ENCODE measurements at places on chromosomes 12 and 14.

GRCh38 chr12:55499810-55500252 lies 7.7 kb downstream of the OR6C68 start:
- no peak for DNase-seq

DNA sequence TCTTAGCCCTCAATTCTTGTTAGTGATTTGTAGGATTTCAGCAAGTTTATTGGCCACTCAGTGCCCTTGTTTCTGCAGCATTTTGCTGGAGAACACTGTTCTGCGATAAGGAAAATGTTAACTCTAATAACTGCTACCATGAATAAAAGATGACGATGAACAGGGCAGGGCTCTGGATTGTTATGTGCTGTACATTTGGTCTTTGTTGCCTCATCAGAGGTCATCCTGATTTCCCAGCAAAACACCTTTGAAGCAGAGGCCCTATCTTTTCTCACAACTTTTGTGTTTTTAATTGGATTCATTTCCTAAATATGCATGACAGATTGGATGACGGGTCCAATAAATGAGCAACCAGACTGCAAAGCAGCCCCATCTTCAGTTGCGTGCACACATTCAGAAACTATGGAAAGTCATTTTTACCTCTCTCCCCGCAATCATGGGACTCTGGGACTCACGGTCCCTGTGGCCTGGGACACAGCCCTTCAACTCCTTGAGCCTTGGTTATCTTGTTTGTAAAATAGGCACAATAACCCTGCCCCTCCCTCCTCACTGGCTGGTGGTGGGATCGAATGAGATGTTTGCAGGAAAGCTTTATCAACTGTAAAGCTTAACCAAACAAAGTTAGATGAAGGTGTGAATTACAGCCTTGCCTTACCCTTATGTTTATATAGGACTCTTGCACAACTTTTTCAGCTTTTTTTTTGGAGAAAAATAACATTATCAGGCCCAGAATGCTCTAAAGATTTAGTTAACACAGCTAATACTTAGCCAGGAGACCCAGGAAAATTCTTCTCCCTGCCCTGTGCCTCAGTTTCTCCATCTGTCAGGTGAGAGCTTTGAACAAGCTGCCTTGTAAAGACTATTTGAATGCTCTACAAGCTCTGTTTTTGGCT lies 45.4 kb downstream of the RPH3A start:
- DNase-seq: no peak

- DNase-seq: no peak
Measured at GRCh38 chr12:40511341-40511740, 180.9 kb upstream of the CNTN1 start.

DNA sequence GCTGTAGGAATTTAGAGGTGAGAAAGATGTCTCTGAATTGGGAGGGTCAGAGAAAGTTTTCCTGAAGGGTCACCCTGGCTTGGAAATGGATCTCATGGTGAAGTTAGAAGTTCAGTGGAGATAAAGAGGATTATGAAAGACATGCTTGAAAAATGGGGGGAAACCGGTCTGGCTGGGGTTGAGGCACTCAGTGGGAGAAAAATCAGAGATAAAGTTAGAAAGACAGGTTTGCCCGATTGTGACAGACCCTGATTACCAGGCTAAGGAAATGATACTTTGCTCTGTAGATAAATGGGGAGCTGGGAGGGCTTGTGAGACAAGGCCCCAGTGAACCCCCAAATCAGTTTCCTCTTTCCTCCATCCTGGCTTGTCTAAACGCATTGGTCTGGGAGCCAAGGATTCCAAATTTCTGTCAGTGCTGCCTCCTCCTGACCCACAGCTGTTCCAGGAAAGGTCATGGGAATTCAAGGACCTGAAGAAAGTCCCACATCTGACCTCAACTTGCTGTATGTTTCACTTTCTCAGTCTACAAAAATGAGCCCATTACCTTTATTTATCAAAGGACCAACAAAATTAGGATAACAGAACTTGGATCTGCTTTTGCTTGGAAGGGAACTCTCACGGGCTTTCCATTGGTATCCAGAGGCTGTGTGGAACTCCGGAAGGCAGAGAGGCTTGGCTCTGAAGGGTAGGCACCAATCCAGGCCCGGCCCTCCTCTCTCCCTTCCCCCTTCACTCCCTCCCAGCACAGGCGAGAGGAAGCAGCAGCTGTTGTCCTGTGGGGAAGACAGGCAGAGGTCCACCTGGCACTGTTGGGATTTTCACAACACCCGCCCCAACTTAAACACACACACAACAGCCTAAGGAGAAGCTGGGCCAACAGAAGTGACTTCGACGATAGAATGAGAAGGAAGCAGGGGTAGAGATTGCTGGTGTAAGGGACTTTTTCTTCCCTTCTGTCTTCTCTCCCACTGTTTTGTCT lies 3.4 kb upstream of the RNASE7 start:
- no peak for DNase-seq

DNA sequence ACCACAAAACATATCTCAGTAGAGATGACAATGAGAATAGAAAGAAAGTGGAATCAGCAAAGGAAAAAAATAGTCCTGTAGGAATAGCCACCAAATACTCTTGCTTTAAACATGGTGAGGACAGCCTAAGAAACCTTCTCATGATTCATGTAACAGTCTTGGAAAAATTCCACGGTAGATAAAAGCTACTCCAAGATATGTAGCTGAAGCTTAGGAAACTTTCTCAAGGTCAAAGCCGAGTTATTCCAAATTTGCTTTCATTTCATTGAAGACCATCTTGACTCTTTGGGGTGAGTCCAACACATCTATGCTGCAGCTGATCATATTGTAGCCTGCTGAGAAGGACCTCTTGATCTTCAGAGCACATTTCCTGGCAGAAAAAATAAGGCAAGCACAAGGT lies 157.6 kb downstream of the PAH start:
- no peak for DNase-seq

- peak; percentile 45 for DNase-seq
Measured at GRCh38 chr14:102898776-102899515, 23.5 kb upstream of the AMN start.

- peak; percentile 58 for DNase-seq
Measured at GRCh38 chr12:96045566-96045965, 10.2 kb upstream of the LTA4H start.

GRCh38 chr14:88359500-88359899 lies 26.0 kb upstream of the SPATA7 start:
- no peak for DNase-seq

GRCh38 chr14:92906823-92907222 lies 16.1 kb upstream of the CHGA start:
- no peak for DNase-seq

GRCh38 chr12:109166371-109166770 lies 50.0 kb downstream of the ACACB start:
- DNase-seq: no peak

DNA sequence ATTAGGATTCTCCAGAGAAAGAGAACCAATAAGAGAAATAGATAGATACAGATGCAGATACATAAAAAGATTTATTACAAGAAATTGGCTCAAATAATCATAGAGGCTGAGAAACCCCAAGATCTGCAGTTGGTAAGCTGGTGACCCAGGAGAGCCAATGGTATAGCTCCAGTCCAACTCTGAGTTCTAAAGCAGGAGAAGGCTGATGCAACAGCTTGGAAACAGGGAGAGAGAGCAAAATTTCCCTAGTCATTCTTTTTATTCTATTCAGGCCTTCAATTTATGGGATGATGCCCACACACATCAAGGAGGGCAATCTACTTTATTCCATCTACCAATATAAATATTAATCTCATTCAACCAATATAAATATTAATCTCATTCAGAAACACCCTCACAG lies 218.2 kb downstream of the PRKD1 start:
- no peak for DNase-seq

- DNase-seq: no peak
Measured at GRCh38 chr12:71432936-71433335, 6.7 kb upstream of the LGR5 start.

- no peak for DNase-seq
Measured at GRCh38 chr12:61956545-61956944, 303.7 kb upstream of the USP15 start.

GRCh38 chr14:61911574-61911973 lies 149.4 kb downstream of the SNAPC1 start:
- DNase-seq: peak; percentile 23

DNA sequence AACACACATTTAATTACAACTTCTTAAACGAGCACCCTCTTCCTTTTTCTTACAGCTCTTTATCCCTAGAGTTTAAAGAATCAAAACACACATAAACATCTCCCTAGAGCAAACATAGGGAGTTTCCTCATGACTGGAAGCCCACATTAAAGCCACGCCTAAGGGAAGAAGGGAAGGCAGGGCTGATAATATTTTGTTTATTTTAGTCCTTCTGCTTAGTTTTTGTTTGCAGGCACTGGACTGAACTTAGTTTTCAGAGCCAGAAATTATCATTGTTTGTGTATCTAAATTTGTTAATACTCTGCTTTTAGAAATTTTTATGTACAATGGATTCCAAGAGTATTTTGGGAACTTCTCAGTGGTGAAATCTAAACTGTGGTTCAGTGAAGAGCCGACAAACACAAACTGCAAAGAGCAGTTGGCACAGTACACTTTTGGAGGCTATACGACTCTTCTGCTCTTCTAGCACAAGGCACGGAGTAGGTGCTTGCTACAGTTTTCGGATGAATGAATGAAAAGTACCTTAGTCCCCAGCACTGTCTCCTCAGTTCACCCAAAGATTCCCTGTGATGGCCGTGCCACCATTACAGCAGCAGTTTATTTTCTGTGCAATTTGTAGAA lies 17.6 kb upstream of the AMIGO2 start:
- no peak for DNase-seq

- no peak for DNase-seq
Measured at GRCh38 chr14:81625343-81625742, 91.7 kb upstream of the SEL1L start.

DNA sequence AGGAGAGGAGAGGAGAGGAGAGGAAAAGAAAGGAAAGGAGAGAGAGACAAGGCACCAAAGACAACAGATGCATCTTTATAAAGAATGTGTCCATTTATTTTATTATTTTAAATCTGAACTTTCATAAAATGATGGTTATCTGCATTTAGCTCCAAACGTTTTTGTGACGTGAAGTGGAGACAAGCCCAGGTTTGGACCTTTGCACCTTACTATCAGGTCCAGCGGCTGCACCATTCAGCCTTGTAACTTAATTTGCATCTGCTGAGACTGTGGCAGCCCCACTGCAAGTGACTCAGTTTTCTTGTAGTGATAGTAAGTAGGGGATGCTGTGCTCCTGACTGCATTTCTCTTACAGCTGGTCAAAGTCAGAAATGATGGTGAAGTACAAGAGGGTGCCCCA lies 130.7 kb downstream of the NTF3 start:
- no peak for DNase-seq

DNA sequence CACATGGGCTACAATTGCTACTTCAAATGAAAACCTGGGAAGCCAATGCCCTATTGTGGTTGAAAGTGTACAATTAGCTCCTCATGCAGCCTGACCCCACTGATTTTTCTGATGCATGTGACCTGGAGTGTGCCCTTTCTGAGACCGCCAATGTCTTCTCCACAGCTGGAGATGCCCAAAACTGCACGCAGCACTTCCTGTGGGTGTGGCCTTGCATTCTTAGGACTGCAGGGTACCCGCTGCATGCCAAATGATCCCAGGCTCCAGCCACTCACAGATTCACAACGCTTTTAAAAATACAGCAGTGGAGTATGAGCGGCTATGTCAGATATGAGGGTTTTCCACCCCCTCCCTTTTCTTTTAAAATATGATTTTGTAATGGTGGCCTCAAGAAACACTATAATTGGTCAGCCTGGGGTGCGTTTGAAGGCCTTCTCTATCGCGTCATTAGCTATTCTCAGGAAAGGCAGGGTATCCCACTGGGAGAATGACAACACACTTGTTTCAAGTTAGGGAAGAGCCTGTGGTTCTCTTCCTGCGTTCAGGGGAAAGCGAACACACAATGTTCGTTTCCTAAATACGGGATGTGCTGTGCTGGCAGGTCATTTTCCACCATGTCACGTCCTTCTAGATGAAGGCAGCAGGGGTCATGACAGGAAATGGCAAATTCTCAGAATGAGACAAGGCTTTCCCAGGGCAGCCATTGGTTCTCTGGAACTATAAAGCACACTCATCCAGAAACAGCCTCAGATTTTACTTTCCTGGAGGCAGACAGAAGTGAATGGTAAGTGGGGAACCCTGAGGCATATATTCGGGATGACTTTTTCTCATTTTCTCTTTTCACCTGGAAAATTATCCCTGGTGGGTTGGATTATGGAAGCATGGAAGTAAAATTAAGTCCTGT lies at the start of gene APOLD1:
Gene APOLD1 (plus strand): TSS at position 749 of the 904 bp plus-strand sequence. CDS start 33 bp downstream, at position 782.
- no peak for DNase-seq

DNA sequence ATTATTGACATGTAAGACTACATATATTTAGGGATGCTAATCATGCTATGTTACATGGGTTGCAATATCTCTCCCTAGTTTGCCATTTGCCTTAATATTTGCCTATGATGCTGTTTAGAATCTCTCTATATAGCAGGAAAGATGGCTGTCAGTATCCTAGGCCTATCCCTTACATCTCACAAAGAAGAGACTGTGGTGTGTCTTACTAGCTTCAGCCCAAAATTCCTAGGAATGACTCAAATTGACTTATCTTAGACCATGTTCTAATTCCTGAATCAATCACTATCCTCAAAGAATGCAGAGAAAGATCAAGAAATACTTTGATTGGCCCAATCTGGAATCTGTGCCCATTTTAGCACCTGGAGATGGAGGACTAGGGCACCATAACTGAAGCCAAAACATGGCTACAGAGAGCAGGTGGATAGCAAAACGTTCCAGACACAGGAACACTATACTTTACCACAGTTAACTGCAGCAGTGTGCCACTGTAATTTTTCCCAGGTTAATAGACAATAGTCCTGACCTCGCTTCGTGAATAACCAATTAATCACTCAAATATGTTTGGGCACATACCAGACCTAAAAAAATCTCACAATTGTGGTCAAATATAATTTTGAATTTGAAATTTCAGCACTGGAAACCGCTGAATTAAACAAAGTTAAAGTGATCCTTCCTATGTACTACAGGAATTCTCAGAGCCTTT lies 32.7 kb upstream of the GLIPR1 start:
- DNase-seq: no peak

- DNase-seq: no peak
Measured at GRCh38 chr12:58342736-58343135, 401.4 kb downstream of the ATP23 start.

GRCh38 chr14:88166616-88167015 lies 156.5 kb downstream of the KCNK10 start:
- DNase-seq: no peak

- no peak for DNase-seq
Measured at GRCh38 chr12:74922117-74922516, 287.5 kb downstream of the KCNC2 start.

GRCh38 chr12:52942901-52943181 lies 6.1 kb upstream of the KRT18 start:
- DNase-seq: no peak

DNA sequence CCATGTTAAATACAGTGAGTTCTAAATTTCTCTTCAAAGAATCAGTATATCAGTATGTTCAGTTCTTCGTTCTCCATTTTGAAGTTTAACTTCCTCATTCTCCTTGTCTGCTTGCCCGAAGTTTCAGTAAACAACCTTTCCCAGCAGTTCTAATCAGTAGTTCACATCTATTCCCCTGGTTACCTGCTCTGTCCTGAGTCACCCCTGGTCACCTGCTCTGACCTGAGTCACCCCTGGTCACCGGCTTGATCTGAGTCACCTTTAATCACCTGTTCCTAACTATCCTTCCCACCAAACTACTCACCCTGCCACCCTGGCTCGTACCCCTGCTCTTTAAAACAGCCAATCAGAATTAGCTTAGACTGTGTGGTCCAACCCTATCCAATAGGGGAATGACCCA lies 9.4 kb upstream of the OR10G3 start:
- no peak for DNase-seq
